ENCODE measurements at places on chromosomes 16 and 17. TPM values are rescaled to one million over a fixed set of nuclear protein-coding genes. Genes with fewer than 3 reads are reported as not detected.
A peak's percentile ranks its signal among the peaks of the same experiment; 100 is the strongest.

- no peak for DNase-seq
Measured at GRCh38 chr17:4853208-4853671, 20.1 kb downstream of the MINK1 start.

- no peak for DNase-seq
Measured at GRCh38 chr17:17576772-17577234, 14.7 kb downstream of the PEMT start.

KAT2A gene
- 26.3 TPM for total RNA-seq

- DNase-seq, result no peak
Measured at GRCh38 chr17:72226322-72226721, 105.5 kb downstream of the SOX9 start.

CTCF gene
- 37.3 TPM for total RNA-seq

FBXW10 gene
- total RNA-seq, result not detected

- peak; percentile 83 for DNase-seq
Measured at GRCh38 chr16:85574672-85575475, 38.2 kb upstream of the GSE1 start.

- no peak for DNase-seq
Measured at GRCh38 chr17:39939106-39939505, 11.6 kb downstream of the LRRC3C start.

DNA sequence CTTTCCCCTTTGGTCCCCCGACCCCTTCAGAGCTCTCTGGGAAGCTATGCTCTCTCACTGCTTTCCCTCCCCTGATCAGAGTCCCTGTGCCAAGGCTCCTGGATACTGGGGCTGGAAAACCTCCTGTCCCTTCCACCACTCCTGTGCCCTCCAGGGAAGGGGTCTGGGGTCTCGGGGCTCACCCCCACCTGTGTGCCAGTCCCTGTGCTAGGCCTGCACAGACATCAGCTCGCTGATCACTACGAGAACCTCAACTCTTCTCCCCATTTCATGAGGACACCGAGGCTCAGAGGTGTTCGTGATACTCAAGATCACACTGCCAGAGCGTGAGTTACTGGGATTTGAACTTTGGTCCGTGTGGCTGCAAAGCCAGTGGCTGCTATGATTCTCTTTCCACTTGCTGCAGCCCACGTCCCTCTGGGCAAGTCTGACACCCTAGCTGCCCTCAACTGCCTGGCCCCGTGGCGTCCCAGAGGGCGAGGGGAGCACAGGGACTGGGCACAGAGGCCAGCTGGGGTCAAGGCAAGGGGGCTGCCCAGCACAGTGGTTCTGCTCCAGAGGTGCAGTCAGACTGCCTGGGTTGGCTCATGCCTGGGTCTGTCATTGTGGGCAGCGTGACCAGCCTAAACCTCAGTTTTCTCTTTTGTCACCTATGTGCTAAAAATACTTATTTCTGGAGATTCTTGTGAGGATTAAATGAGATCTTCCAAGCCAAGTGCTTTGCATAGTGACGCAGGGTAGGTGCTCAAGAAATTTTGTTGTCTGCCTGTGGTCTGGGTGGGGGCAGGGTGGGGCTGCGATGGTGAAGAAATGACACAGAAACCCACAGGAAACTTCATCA is 43.8 kb upstream of the TOB1 start:
- DNase-seq, result no peak

TP53TG3 gene
- total RNA-seq, result 2.1 TPM

CD300LF gene
- total RNA-seq, result not detected

- DNase-seq, result no peak
Measured at GRCh38 chr17:62689441-62690167, 62.1 kb downstream of the MRC2 start.

DNA sequence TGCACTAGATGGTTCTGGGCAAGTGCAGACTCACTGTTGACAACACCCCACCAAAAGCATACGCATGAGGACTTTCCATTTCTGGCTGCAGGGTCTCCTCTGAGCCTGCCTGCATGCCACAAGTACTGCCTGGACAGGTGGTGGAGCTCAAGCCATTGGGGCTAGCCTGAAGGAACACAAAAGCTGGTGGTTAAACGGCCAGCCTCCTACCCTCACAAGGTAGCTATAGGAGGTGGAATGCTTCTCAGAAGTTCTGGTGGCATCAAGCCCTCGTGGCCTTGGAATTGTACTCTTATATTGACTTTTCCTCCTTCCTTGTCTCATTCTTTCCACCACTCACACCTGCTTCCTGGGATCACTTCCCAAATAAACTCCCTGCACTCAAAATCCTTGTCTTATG is 56.6 kb upstream of the BCAR1 start:
- no peak for DNase-seq

DNA sequence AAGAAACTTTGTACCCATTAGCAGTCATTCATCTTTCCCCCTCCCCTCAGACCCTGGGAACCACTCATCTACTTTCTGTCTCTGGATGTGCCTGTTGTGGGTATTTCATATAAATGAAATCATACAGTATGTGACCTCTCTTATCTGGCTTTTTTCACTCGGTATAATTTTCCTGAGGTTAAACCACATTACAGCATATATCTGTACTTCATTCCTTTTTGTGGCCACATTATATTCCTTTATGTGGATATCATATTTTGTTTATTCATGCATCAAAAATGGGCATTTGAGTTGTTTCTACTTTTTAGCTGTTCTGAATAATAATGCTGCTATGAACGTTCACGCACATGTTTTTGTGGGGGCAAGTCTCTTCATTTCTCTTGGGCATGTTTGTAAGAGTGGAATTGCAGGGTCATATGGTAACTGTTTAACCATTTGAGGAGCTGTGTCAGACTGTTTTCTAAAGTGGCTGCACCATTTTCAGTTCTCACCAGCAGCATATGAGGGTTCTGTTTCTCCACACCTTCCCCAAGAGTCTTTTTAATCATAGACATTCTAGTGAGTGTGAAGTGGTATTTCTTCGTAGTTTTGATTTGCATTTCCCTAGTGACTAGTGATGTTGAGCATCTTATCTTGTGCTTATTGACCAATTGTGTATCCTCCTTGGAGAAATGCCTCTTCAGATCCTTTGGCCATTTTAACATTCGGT is 3.8 kb downstream of the SNX29 start:
- no peak for DNase-seq

DNA sequence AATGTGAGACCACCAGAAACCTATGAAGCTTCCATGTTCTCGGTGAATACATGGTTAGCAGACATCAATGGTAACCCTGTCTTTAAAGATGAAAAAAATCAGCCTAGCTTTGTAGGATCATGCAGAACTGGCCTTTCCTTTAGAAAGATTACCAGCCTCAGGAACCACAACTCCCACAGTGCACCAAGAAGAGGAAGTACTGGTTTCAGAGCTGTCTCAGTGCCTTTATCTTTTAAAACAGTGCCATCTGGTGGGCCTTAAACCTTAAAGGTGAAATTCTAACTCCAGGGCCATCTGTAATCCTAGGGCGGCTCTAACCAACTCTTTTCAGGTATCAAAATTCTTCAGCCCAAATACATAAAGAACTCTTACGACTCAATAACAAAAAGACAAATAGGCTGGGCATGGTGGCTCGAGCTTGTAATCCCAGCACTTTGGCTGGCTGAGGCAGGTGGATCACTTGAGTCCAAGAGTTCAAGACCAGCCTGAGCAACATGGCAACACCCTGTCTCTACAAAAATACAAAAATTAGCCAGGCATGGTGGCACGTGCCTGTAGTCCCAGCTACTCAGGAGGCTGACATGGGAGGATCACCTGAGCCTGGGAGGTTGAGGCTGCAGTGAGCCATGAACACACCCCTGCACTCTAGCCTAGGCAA is 5.4 kb downstream of the ATPAF2 start:
- DNase-seq, result peak; percentile 91

KCNH6 gene
- 0.37 TPM for total RNA-seq

KRT33B gene
- not detected for total RNA-seq

GRB7 gene
- 1.7 TPM for total RNA-seq

DNA sequence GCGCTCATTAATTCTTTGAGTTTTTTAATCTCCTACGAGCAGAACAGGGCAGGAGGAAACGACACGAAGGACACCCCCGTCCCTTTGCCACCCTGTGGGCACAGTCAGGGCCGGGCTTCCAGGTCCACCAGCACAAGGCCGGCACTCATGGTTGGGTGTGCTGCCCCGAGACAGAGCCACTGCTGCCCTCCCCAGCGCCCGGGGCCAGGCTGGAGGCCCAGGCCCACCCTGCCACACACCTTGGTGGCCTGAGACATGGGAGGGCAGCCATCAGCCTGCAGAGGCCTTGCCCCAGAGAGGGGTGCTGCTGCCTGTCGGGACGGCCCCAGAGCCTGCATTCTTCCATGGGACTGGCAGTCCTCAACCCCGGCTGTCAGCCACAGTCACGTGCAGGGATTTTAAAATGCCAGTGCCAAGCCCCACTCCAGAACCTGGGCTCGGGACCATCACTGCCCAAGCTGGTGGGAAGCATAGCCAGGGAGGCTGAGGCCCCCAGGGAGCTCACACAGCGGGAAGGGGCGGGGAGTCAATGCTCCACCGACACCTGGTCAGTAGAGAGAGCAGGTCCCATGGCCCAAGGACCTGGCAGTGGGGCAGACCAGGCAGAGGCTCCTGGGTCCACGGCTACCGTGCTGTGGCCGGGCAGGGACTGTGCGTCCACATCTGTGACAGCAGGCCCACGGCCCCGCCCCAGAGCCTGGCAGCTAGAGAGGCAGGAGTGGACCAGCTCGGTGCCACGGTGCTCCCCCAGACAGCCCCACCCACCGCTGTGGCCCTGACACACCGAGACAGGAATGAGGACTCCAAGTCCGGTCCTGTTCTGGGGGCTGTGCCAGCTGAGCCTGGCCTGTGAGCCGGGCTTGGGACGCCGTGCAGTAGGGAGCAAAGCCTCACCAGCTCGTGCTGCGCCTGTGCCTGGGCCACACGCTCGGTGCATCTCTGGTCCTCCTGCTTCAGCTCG is 27.5 kb downstream of the CEP131 start:
- DNase-seq, result no peak

DNA sequence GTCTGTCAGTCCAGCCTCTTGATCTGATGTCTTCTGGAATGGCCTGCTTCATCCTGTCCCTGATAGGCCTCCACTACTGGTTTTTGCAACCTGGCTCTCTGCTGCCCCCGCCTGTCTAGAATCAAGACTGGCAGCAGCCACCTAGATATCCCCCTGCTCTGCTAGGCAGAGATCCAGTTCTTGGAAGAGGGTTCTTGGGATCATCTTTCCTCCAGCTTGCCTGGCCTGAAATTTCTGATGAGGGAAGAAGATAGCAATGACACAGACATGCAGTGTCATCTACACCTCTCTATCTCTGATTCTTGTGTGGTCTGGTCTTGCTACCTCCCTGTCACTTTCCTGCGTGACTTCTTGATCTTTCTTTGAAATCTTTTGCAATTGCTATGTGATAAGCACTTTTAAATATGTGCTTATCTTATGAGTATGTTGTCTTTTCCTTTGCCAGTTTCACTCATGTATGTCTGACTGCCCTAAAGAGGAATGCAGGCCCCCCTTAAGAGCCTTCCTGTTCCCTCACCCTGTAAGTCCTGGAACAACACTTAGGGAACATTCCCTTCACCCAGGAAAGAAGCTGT is 20.3 kb upstream of the NFATC3 start:
- peak; percentile 68 for DNase-seq

DNA sequence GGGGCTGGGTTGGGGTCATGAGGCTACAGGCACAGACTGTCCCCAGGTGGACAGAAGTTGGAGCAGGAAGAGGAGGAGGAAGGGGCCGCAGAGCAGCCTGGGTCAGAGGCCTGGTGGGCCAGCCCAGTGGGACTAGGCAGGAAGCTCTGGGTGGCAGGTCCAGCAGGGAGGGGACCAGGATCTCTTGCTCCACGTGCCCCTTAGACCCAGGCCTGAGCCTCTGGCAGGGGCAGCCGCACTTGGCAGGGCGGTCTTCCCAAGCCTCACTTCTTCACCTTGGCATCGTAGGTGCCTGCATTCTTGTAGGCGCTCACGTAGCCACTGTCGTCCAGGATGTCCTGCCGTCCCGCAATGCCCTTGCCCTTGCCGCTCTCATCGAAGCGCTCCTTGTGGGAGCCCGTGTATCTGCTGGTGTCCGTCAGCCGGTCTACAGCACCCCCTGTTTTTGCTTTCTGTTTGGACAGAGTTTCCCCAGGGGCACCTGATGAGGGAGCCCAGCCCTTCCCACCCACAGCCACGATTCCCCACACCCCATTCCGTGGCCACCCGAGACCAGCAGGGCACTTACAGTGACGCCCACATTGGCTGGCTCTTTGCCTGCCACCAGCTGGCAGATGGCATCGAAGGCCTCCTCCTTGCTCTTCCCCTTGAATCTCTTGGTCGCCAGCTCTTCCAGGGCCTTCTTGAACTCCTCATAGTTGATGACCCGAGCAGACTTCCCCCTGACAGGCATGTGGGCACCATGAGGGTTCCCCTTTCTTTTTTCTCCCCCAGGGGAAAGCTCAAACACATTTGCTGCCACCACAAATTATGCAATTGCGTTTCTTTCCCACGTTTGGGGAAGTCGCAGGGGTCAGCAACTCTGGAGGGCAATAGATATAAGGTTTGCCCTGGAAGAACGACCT is 3.1 kb downstream of the TPPP3 start:
- DNase-seq, result no peak

GRCh38 chr17:61388561-61389356 is 10.9 kb upstream of the TBX2 start:
- no peak for DNase-seq

GRCh38 chr16:778909-779527 is 9.2 kb downstream of the RPUSD1 start:
- DNase-seq, result no peak

NOG gene
- total RNA-seq, result 2.3 TPM

GRCh38 chr17:31349454-31349853 is 28.0 kb upstream of the EVI2A start:
- no peak for DNase-seq

- peak; percentile 74 for DNase-seq
Measured at GRCh38 chr16:7268182-7268581, 64.5 kb upstream of the RBFOX1 start.

GRCh38 chr17:28145348-28145747 is 102.9 kb downstream of the NLK start:
- no peak for DNase-seq

DNA sequence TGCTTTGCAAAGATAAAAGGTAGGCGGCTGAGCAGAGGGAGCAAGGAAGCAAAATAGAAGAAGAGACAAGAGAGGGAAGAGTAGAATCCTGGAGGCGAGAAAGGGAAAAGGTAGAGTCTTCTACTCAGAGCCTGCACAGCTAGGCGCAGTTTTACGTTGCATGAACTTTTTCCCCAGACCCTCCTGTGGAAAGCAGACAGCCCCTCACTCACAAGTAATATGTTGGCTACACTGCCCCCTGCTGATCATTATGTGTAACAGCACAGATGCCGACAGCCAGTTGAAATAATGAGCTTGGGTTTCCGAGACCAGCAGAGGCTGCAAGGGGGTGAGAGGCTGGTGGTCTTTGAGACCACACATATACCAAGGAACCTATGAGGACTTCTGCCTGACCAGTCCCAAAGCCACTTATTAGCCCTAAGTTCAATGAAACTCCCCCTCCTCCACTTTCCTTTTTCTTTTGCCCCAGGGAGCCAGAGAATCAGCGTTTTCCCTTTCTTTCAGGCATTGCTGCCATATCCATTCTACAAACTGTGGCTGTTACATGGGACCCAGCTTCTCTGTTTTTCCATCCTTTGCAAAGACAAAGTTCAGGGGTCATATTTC is 22.5 kb upstream of the CMTR2 start:
- peak; percentile 23 for DNase-seq

DNA sequence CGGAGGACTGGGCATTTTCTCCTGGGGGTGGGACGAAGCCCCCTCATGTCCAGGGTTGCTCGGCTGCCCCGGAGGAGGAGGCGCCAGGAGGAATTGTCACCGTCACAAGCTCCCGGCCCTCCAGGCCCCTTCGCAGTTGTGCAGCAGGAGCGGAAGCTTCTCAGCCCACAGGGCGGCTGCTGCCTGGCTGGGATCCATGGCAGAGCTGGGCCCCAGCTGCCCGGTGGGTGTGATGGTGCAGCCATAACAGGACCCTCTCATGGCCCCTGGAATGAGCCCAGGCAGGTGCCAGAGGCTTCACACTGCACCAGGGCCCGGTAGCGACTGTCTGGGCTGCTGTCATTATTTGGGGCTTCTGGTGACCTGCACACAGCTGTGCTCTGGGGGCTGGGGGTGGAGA is 54.9 kb upstream of the GNG13 start:
- no peak for DNase-seq

Measured in G401 (cell line).